ENCODE measurements at places on chromosomes 5 and 9. TPM values are rescaled to one million over a fixed set of nuclear protein-coding genes. Genes with fewer than 3 reads are reported as not detected.

Gene CARTPT
- polyA plus RNA-seq, result not detected

Gene TAF11L10
- polyA plus RNA-seq, result not detected

Gene SOHLH1
- polyA plus RNA-seq, result 0.16 TPM

Gene SV2C
- 0.03 TPM for polyA plus RNA-seq

Gene WDR38
- polyA plus RNA-seq, result not detected

Gene IRX2
- 2.3 TPM for polyA plus RNA-seq

Gene FAM174A
- 35.5 TPM for polyA plus RNA-seq

Gene FAM81B
- polyA plus RNA-seq, result 11.9 TPM

Gene TLX3
- not detected for polyA plus RNA-seq

Gene PTGES2
- polyA plus RNA-seq, result 41.3 TPM

Gene RELL2
- 0.42 TPM for polyA plus RNA-seq

Gene EGFLAM
- polyA plus RNA-seq, result 31.3 TPM

Gene CDC23
- polyA plus RNA-seq, result 37.6 TPM

Gene PCDHGB1
- 0.43 TPM for polyA plus RNA-seq

Gene FOXD4
- polyA plus RNA-seq, result 5.1 TPM

Gene TMEM174
- polyA plus RNA-seq, result not detected

Gene GGTA1
- 14.0 TPM for polyA plus RNA-seq

Gene STKLD1
- polyA plus RNA-seq, result 1.1 TPM

Gene MSMP
- not detected for polyA plus RNA-seq

Gene CARD9
- 2.7 TPM for polyA plus RNA-seq

Gene NIPAL4
- 0.34 TPM for polyA plus RNA-seq

Gene PAEP
- 0.30 TPM for polyA plus RNA-seq

Gene ANKRD31
- 0.06 TPM for polyA plus RNA-seq

Gene SIT1
- polyA plus RNA-seq, result not detected

Gene IFNA10
- not detected for polyA plus RNA-seq

Gene C9orf43
- 0.34 TPM for polyA plus RNA-seq

Data from muscle of leg (tissue), 16 donors.